ENCODE measurements at places on chromosomes 13 and 19. TPM values are rescaled to one million over a fixed set of nuclear protein-coding genes. Genes with fewer than 3 reads are reported as not detected.

Gene SIGLEC9
- total RNA-seq = 15.2 TPM

Gene ZNF44
- total RNA-seq = 9.5 TPM

Gene ERFL
- 0.28 TPM for total RNA-seq

Gene RFPL4A
- total RNA-seq = not detected

Gene PCDH17
- 4.1 TPM for total RNA-seq

Gene KLK15
- total RNA-seq = not detected

Gene ZNF667
- 7.8 TPM for total RNA-seq

Gene KIR2DL1
- total RNA-seq = not detected

Gene SHC2
- 17.2 TPM for total RNA-seq

Gene NTF4
- total RNA-seq = not detected

Gene DNAAF3
- total RNA-seq = not detected

Gene RHPN2
- 0.81 TPM for total RNA-seq

Gene SH2D3A
- total RNA-seq = 0.68 TPM

Gene KLK11
- not detected for total RNA-seq

Gene GJB6
- total RNA-seq = not detected

Gene FFAR2
- total RNA-seq = not detected

Gene VWA8
- 25.3 TPM for total RNA-seq

Gene LMTK3
- 4.5 TPM for total RNA-seq

Gene CYP2F1
- not detected for total RNA-seq

Gene SGCG
- total RNA-seq = 2.0 TPM

Gene KBTBD6
- total RNA-seq = 7.1 TPM

All from thoracic aorta (tissue), 2 donors.